Upper lobe of left lung (tissue), 6 donors: ENCODE measurements at places on chromosomes 1 and 21. TPM values are rescaled to one million over a fixed set of nuclear protein-coding genes. Genes with fewer than 3 reads are reported as not detected.

Gene CFAP107
- 0.76 TPM for total RNA-seq

Gene FCRL5
- 9.8 TPM for total RNA-seq

Gene RPTN
- total RNA-seq, result not detected

Gene GLRX2
- total RNA-seq, result 7.3 TPM

Gene ACTA1
- total RNA-seq, result 0.26 TPM

DNA sequence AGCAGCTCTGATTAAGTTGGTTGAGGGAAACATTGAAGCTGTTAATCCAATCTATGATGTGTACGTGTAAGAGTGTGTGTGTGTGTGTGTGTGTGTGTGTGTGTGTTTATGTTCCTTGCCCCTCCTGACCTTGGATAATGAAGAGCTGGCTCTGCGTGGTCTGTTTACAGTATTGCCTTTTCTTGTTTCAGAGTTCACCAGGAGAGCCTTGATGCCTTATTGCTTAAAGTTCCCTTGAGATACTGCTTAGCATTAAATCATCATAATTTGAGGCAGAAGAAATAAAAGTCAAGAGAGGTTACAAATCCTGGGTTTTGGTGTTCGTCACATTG is 36.4 kb downstream of the CAPN8 start:
- no peaks in the 10 kb centered on the region for H3K27me3 ChIP-seq
- H3K36me3 ChIP-seq, result no peaks in the 10 kb centered on the region
- H3K4me3 ChIP-seq, result no peak overlapping the region
- no peaks in the 10 kb centered on the region for H3K4me1 ChIP-seq
- no peak overlapping the region for H3K27ac ChIP-seq

DNA sequence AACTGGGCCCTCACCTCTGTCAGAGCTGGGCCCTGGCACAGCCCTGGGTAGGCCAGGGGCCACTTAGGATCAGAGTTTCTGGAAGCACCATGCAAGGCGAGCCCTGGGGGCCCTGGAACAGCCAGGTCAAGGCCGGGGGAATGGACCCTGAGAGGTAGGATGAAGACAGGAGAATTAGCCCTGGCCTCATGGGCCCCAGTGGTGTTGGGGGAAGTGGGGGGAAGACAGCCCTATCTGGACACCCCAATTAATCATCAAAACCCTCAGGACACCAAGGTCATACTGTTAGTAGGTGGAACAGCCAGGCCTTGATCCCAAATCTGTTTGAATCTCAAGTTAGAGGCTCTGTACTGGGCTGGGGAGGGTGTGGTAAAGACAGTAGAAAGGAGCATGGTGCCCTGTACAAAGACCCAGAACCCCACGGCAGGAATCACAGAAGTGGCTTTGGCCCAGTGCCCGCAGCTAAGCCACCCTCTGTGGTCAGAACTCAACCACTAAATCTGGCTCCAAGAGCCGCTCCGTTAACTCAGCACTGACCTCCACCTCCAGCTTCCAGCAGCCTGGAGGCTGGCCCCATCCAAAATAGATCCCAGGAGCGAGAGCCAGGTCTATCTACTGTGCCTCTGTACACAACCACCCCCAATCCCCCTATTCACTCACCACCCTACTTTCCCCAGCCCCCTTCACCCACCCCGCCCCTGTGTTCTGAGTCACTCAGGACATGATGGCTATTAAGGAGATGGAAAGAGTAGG is 14.0 kb upstream of the TRIM63 start:
- H3K27me3 ChIP-seq, result no peaks in the 10 kb centered on the region
- no peaks in the 10 kb centered on the region for H3K36me3 ChIP-seq
- peaks cover 10% of the 10 kb centered on the region for H3K4me1 ChIP-seq
- no peak overlapping the region for H3K27ac ChIP-seq

DNA sequence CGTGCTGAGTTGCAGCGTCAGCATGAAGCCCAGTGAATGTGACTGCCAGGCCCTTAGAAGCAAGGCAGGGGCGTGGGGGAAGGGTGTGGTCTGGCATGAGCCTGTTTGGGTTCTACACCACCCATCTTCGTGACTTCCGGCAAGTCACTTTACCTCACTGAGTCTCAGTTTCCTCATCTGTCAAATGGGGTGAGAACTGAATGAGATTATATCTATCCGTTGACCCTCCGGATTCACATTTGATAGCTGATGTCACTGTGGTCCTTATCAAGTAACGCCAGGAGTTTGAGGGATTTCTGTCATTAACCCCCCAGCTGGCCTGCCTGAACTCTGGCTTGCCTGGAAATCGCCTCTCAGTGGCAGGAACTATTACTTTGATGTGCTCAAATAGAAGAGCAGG is 15.6 kb downstream of the MRPL37 start:
- peaks cover 13% of the 10 kb centered on the region for H3K4me1 ChIP-seq
- no peak overlapping the region for H3K4me3 ChIP-seq
- no peak for DNase-seq

- peaks cover 53% of the 10 kb centered on the region for H3K36me3 ChIP-seq
- H3K27ac ChIP-seq, result no peak overlapping the region
- H3K27me3 ChIP-seq, result no peaks in the 10 kb centered on the region
- no peak overlapping the region for H3K4me3 ChIP-seq
Measured at GRCh38 chr1:44294588-44295007, 60.5 kb downstream of the ERI3 start.

DNA sequence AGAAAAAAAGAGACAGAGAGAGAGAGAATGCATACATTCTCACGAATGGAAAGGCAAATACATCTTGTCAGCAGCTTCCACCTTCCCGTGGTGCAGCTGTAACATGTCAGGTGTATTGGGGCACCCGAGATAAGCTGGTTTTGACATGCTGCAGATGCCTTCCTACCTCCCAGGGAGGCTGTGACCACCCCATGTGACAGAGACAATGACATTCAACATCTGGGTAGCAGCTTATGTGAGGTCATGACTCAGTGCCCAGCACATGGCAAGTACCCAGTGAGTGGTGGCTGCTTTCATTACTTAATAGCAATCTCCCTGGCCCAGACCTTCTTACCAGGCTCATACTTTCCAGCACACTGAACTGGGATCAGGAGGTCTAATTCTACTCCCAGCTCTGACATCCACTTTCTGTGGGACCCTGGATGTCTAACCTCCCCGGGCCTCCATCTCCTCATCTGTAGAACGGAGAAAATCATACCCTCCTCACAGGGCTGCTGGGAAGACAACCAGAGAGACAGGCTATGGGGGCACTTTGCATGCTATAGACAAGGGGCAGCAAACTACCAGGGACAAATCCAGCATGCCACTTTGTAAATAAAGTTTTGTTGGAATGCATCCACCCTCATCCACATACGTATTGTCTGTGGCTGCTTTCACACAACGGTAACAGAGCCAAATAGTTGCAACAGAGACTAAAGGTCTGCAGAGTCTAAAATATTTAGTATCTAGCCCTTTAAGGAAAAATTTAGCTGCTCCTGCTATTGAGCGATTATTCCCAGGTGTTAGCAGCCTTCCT is 38.5 kb upstream of the ZBTB40 start:
- H3K4me1 ChIP-seq, result peaks cover 11% of the 10 kb centered on the region
- H3K4me3 ChIP-seq, result no peak overlapping the region
- no peaks in the 10 kb centered on the region for H3K27me3 ChIP-seq
- H3K27ac ChIP-seq, result peak overlapping the region; percentile 67
- H3K36me3 ChIP-seq, result no peaks in the 10 kb centered on the region

- H3K27ac ChIP-seq, result no peak overlapping the region
- no peaks in the 10 kb centered on the region for H3K36me3 ChIP-seq
- no peak overlapping the region for H3K4me3 ChIP-seq
- DNase-seq, result no peak
Measured at GRCh38 chr1:229146647-229147046, 124.3 kb upstream of the RAB4A start.

GRCh38 chr1:31886866-31887265 is 51.3 kb downstream of the PTP4A2 start:
- H3K4me3 ChIP-seq, result no peak overlapping the region
- no peak overlapping the region for H3K27ac ChIP-seq
- no peak for DNase-seq
- H3K27me3 ChIP-seq, result no peaks in the 10 kb centered on the region
- H3K36me3 ChIP-seq, result no peaks in the 10 kb centered on the region
- H3K4me1 ChIP-seq, result peaks cover 15% of the 10 kb centered on the region

GRCh38 chr21:44013380-44014088 is 1.4 kb downstream of the TRAPPC10 start:
- H3K27me3 ChIP-seq, result no peaks in the 10 kb centered on the region
- H3K36me3 ChIP-seq, result no peaks in the 10 kb centered on the region
- DNase-seq, result no peak
- H3K27ac ChIP-seq, result peak overlapping the region; percentile 91
- peak overlapping the region; percentile 92 for H3K4me3 ChIP-seq

DNA sequence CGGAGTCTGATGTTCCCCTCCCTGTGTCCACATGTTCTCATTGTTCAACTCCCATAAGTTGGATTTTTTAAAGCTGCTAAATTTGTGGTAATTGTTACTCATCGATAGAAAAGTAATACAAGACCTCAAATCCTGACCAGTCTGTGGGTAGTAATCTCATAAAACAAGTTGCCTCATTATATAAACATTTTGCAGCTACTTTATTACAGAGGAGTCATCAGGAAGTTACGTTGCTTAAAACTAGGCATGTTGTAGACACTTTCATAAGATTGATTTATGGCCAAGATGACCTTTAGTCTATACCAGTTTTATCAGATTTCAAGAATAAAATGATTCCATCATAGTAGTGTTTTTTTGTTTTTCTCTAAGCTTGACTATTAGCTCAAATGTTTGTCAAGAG is 208.8 kb downstream of the GIPC2 start:
- peaks cover 4% of the 10 kb centered on the region for H3K36me3 ChIP-seq
- H3K27ac ChIP-seq, result no peak overlapping the region
- no peaks in the 10 kb centered on the region for H3K4me1 ChIP-seq
- H3K27me3 ChIP-seq, result no peaks in the 10 kb centered on the region
- DNase-seq, result no peak

GRCh38 chr1:160830321-160831153 is 32.1 kb downstream of the CD244 start:
- no peak for DNase-seq
- H3K27me3 ChIP-seq, result no peaks in the 10 kb centered on the region
- no peak overlapping the region for H3K4me3 ChIP-seq
- H3K27ac ChIP-seq, result no peak overlapping the region

GRCh38 chr21:44834951-44835646 is 17.2 kb upstream of the SUMO3 start:
- DNase-seq, result no peak
- H3K27ac ChIP-seq, result no peak overlapping the region
- H3K4me3 ChIP-seq, result no peak overlapping the region
- H3K4me1 ChIP-seq, result no peaks in the 10 kb centered on the region

- peak; percentile 81 for DNase-seq
- H3K27me3 ChIP-seq, result no peaks in the 10 kb centered on the region
- H3K27ac ChIP-seq, result peak overlapping the region; percentile 100
- H3K36me3 ChIP-seq, result no peaks in the 10 kb centered on the region
- peaks cover 34% of the 10 kb centered on the region for H3K4me1 ChIP-seq
Measured at GRCh38 chr21:29297483-29298347, 1.0 kb upstream of the BACH1 start.

DNA sequence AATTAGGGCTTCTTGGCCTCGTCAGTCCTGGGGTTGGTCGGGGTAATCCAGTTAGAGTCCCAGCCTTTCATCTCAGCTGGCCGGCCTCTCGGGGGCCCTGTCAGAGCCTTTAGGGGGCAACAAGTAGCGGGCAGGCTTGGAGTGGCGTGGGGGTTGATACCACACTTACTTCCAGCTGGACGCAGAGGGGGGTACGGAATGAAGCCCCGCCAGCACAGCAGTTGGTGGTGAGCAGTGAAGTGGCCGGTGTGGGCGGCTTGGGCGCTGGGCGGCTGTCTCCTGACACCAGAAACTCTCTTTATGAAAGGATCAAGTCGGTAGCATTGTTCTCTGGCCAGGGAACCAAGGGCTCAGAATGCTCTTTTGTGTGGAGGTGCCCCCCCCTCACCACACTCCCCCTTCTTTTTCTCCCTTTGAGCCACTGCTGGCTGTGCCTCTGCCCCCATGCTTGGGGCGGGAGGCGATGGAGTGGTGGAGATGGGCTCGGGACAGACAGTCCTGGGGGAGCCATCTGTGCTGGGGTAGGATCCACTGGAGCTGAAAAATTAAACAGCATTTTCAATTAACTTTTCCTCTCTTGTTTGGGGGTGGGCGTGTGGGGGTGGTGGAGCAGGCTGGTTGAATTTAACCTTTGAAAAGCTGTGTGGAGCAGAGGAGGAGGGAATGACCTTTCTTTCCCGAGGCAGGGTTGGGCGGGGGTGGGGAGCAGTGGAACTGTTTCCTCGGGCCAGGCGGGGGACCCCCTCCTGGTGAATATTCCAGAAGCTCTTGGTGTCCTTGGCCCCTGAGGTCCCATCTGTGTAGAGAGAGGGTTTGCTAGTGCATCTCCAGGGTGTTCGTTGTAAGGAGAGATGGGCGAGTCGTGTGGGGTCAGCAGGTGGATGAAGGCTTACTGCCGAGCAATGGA is 102.7 kb downstream of the RNF220 start:
- no peak overlapping the region for H3K27ac ChIP-seq
- no peaks in the 10 kb centered on the region for H3K27me3 ChIP-seq
- DNase-seq, result no peak
- H3K4me1 ChIP-seq, result no peaks in the 10 kb centered on the region
- no peak overlapping the region for H3K4me3 ChIP-seq

DNA sequence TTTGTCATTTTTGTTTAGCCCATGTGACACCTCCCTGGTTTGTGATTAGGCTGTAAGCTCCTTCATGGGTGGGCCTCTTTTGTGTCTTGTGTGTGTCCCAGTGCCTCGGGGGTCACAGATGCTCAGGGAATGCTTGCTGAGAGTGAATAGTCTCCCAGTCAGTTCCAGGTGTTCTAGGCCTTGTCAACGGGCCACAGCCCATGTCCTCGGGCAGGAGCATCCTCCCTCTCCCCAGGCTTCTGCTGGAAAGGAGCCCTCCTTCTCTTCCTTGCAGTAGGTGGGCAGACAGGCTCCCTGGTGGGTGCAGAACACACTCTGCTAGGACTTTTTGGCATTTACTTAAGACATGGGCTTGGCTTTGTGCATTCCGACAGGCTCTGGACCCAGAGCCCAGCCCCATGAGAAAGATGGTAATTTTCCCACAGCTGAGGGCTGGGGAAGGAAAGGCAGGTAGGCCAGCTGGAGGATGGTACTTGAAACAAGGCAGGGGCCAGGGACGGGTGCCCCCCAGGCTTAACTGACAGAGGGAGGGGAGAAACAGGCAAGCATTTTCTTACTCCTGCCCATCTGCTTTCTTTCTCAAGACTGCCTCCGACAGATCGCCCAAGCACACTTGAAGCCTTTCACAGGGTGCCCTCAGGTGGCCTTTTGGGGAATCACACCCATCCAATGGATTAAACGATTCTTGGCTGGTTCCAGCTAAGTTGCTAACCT is 7.1 kb upstream of the CPLANE2 start:
- H3K36me3 ChIP-seq, result no peaks in the 10 kb centered on the region
- DNase-seq, result no peak
- no peak overlapping the region for H3K4me3 ChIP-seq
- no peaks in the 10 kb centered on the region for H3K27me3 ChIP-seq
- H3K4me1 ChIP-seq, result peaks cover 17% of the 10 kb centered on the region
